ENCODE measurements at places on chromosomes 1 and 21. TPM values are rescaled to one million over a fixed set of nuclear protein-coding genes. Genes with fewer than 3 reads are reported as not detected.
A peak's percentile ranks its signal among the peaks of the same experiment; 100 is the strongest.

TMEM82 gene
- total RNA-seq = not detected

TSACC gene
- total RNA-seq = not detected

FAM177B gene
- 22.7 TPM for total RNA-seq

CD52 gene
- 4.8 TPM for total RNA-seq

FMO5 gene
- total RNA-seq = 2.6 TPM

DNA sequence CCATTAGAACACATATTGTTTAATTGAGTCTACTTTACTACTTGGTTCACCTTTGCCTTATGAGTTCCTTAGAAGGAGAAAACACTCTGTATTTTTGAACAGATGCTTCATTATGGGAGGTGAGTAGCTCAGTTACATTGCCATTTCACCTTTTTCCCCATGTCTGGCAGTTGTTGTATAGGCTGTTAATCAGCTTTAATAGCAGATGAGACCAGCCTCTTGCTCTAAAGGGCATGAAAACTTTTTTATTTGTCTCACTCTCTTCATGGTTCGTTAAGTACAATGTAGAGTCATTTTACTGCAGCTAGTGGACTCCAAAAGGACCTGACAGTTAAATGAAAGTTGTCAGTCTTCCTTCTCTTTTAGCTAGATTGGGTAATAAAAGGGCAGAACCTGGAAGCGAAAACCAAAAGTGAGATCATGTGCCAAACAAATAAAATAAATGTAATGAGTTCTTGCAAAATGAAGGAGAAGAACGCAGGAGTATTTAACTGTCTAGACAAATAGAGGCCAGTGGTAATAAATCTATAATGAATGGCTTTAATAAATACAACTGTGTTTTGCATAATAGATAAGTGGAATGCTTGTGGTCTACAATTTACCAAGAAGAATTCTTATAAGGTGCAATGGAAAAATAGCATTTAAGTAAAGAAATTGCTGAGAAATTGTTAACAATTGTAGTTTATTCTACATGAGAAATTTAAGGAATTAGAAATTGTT is 180.0 kb upstream of the NEGR1 start:
- no peak overlapping the region for H3K4me3 ChIP-seq
- no peak overlapping the region for H3K27ac ChIP-seq
- DNase-seq = no peak

DNA sequence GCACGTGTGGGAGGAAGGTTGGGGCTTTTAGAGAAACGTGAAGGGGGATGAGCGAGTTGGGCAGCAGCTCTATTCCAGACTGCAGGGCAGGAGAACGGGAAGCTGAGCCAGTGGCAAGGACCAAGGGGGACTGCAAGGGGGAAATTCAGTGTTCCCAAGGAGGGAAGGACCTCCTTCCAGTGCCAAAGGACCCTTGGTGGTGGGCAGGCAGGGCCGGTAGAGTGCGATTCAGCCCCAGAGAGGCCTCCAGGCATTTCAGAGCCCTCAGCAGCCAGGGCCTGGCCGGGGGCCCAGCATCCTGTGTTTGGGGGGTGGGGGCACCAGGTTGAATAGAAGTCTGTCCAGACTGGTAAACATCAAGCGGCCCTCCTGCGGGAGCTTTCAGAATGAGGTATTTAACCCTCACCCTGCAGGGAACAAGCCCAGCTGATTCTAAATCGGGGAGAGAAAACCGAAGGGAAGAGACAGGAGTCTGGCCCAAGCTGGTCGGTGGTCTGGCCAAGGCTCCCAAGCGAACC is 2.3 kb downstream of the COL9A2 start:
- no peaks in the 10 kb centered on the region for H3K36me3 ChIP-seq
- no peaks in the 10 kb centered on the region for H3K4me1 ChIP-seq
- H3K4me3 ChIP-seq = peak overlapping the region; percentile 46
- no peak for DNase-seq

DNA sequence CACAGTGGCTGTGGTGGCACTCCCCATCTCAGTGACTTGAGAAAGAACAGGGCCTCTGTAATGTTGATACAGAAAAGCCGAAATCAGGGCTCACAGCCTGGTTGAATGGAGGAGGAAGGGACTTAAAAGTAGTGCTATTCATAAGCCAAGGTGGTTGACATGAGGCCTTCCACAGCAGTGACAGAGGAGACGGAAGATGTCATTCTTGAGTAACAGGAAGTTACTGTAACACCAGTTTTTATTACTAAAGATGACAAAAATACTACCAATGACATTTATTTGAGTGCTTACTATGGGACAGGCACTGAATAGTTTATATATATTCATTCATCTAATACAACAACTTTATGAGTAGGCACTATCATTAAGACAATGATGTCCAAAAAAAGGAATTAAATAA is 52.8 kb upstream of the GNG12 start:
- peaks cover 15% of the 10 kb centered on the region for H3K4me1 ChIP-seq
- DNase-seq = no peak
- H3K4me3 ChIP-seq = no peak overlapping the region
- H3K27ac ChIP-seq = no peak overlapping the region
- H3K36me3 ChIP-seq = no peaks in the 10 kb centered on the region

GRCh38 chr1:109531826-109532364 is 7.8 kb upstream of the GPR61 start:
- DNase-seq = no peak
- H3K27me3 ChIP-seq = no peaks in the 10 kb centered on the region
- H3K36me3 ChIP-seq = no peaks in the 10 kb centered on the region
- H3K27ac ChIP-seq = peak overlapping the region; percentile 43
- peak overlapping the region; percentile 15 for H3K4me3 ChIP-seq
